Astrocyte of the spinal cord (primary cell): ENCODE measurements at places on chromosomes 11 and 22.

GRCh38 chr22:38034278-38034882 lies 22.8 kb upstream of the PICK1 start:
- peak; percentile 88 for DNase-seq

DNA sequence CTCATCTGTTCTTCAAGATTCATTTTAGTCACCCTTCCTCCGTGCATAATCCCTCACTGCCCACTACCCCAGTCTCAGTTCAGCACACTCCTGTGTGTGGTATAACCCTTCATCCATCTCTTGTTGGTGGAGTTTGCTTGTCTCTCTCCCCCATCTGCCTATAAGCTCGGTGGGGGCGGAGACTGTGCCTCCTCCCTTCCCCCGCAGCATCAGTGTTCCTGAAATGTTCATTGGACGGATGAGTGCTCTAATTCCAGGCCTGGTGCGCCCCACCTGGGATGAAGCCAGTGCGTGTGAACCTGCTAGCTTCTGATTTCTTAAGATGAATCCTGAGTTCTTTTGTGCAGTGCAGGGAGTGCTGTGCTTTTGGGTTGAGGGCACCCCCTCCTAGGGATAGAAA lies 100.0 kb downstream of the GRIK4 start:
- no peak for DNase-seq

DNA sequence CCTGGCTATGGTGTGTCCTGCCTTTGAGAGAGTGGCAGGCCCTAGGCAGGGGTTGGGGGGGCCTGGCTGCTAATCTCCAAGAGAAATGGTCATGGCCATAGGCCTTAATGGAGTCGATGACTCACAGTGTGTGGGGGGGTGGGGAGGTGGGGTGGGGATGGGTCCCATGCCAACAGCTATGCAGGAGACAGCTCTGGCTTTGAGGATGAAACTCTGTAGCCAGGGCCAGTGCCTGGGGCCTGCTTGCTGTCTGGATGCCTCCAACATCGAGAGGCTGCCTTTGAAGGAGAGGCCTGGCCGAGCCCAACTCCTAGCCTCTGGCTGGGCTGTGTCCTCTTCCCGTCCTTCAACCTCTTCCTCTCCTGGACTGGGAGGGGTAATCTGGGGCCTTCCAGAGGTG lies 23.9 kb upstream of the TSPAN18 start:
- no peak for DNase-seq

DNA sequence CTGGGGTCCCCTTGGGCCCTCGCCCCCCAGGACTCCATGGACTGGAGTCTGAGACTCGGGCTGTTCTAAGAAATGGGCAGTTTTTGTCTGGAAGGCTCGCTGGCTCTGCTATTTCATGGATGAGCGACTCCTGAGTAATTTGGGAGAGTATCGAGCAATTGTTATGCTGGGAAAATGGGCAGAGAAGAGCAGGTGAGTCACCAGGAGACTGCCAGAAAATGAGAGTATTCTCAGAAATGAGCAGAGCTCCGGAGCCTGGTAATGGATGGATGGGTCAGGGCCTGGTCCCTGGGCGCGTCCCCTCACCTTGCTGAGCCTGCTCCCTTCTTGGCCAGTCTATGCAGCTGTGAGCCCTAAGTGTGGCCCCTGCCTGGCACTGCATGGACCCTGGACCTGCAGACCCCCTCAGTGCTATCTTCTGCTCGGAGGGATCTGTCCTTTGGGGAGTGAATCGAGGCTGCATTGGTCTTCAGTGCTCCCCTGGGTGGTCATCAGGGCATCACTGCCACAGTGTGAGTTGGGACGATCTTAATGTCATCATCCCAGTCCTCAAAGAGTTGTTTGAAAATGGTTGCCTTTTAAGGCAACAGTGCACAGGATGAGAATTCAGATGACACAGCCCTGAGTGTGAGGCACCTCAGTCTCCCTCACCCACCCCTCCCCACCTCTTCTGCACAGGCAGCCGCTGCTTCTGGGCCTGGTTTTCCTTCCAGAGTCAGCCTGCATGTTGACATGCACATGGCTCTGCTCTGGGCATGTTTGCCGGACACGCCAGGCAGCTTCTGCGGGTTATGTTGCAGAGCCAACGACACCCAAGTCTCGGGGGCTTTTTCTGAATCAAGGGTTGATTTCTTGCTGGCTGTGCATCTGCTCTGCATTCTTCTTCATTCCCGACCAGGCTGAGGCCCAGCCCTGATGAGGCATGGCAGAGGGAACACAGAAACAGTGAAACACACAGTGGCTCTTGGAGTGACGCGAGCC lies 519.0 kb downstream of the TBC1D22A start:
- peak; percentile 43 for DNase-seq

DNA sequence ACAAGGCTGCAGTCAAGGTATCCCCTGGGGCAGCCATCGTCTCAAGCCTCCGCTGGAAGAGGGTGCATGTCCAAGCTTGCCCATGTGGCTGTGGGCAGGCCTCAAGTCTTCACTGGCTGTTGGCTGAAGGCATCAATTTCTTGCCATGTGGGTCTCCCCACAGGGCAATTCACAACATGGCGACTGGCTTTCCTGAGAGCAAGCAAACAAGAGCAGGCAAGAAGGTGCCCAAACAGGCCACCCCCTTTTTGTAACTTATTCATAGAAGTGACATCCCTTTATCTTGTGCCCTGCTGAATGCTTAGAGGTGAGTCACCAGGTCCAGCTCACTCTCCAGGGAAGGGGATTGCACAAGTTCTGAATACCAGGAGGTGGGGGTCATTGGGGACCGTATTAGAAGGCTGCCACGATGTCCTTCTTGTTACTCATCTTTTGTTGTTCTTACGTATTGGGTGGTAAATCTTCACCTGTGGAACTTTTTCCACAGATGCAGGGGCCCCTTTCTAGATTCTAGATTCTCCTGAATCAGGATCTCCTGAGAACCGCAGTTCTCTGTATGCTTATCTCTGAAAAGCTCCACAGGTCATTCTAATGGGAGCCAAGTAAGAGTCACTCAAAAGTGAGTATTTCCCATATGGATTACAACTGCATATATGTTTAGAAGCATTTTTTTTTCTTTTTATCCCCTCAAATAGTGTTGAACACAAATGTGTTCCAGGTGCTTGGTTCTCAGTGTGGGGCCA lies 44.2 kb upstream of the MICAL2 start:
- DNase-seq, result peak; percentile 87

GRCh38 chr22:27801202-27801615 lies 347 bp downstream of the MN1 start:
- peak; percentile 39 for DNase-seq

DNA sequence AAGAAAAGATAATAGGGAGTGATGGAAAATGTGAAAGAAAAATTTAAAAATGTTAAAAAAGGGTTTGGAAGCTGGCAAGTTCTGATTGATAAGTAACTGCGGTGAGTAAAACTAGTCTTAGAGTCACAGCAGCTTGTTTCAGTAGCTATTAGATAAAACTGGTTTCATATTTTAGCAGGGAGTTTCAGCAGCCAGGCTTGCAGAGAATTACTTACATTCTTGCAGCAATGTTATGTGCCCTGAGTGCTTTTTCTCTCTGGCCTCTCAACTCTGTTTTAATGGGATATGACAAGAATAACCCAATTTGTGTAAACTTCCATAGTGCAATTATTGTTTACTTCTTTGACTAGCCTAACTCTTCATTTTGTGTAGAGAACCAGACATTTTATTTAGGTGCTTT lies 33.6 kb downstream of the PPME1 start:
- no peak for DNase-seq

- no peak for DNase-seq
Measured at GRCh38 chr11:102448869-102449224, 3.7 kb downstream of the TMEM123 start.

DNA sequence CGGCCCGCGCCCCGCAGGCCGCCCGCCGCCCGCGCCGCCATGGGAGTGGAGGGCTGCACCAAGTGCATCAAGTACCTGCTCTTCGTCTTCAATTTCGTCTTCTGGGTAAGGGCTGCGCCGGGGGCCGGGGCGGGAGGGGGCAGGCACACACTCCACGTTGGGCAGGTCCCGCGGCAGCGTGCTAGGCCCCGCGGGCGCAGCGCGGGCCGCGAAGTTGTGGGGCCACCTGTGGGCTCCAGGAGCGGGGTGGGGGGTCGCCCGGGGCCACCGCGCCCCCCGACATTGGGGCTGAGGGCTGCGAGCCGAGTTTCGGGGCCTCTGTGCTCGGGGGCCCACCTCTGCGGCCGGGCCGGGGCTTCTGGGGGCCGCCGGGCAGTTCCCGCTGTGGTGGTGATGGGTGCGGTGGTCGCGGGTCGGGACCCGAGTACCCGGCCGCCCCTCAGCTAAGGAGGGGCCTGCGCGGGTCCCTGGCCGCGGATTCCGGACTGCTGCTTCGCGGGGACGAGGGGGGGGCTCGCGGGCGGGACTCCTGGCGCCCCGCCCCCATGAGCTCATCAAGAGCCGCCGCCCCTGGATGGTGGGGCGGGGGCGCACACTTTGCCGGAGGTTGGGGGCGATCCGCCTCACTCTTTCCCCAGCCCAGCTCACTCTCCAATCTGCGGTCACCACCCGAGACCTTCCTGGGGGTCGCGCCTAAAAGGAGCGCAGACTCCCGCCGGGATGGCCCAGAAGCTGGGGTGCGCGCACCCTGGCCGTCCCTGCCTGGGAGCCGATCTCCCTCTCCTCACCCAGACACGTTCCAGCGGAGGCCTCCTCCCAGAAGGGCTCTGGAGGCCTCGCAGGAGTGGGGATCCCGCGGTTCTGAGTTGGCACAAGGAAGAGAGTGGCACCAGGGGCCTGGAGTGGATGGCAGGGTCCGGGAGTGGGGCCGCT lies 667 bp downstream of the CD81 start:
- peak; percentile 58 for DNase-seq

DNA sequence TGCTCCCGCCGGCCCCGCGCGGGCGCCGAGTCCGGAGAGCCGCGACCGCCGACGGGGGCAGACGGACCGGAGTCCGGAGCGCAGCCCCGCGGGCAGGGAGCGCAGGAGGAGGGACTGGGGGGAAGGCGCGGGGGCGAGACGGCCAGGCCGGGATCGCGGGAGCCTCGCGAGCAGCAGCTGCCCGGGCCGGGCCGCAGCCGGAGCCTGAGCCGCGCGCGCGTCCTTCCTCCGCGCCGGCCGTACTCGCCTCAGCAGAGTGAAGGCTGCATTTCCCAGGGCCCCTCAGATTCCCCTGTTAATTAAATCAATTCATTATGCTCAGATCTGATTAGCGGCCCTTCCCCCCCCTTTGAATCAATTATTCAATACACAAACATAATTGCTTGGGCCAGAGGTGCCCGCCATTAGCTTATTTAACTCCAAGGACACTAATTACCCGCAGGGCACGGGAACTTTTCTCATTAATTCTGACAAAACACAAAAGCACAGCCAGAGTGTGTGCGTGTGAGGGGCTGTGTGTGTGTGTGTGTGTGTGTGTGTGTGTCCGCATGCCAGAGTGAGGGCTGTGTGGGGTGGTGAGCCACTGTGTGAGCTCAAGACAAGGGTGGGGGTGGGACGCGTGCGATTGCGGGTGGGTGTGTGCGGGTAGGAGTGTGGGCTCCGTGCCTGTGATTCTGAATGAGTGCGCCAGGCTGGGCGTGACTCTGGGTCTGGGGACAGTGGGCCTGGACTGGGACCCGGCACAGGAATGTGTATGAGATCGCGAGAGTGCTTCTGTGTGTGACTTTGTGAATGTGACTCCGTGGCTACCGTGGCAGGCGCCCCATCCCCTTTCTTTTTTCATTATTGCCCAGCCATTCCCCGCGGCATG lies 5.1 kb upstream of the LMO1 start:
- no peak for DNase-seq

- DNase-seq, result peak; percentile 75
Measured at GRCh38 chr11:5550440-5551095, 2.2 kb upstream of the OR52H1 start.

GRCh38 chr22:43226377-43227238 lies 39.7 kb upstream of the TTLL12 start:
- DNase-seq, result peak; percentile 5

- peak; percentile 47 for DNase-seq
Measured at GRCh38 chr11:112977755-112978154, 16.5 kb downstream of the NCAM1 start.

DNA sequence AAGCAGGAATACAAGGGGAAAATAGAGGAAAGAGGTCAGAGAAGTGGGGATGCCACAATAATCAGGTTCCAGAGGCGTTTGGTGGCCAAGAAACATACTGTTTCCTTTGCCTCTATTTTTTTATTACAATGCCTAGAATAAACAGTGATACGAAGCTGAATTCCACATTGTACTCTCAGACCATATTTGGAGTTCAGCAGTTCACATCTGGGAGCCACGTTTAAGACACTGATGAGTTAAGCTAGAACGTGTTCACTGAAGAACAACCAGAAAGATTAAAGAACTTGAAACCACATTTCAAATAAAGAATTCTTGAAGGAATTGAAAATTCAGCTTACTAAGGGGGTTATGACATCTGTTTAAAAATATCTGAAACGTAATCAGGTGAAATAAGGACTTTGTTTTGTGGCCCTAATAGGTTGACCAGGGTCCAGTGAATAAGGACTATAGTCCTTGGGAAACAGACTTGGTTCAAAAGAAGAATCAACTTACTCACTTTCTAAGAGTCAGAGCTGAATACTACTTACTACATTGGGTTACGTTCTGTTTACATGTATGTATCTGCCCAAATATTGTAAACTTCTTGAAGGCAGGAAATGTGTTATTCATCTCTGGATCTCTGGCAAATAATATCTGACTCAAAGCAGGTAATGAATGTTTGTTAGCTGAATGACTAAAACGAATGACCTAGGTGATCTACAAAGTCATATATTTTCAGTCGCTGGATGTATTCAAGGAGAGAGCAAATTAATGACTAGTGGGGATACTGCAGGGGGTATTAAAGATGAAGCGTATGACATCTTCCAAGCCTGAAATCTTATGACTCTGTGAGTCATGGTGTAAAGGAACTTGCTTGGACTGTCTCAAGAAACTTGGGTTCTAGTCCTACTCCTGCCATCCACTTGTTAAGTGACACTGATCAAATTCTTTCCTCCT lies 247.0 kb upstream of the NARS2 start:
- no peak for DNase-seq

GRCh38 chr22:37278261-37278660 lies 4.0 kb upstream of the CYTH4 start:
- DNase-seq, result no peak

- DNase-seq, result no peak
Measured at GRCh38 chr11:116613206-116613875, 159.4 kb downstream of the BUD13 start.

GRCh38 chr11:9208726-9209501 lies 56.2 kb downstream of the DENND5A start:
- no peak for DNase-seq
